ENCODE measurements at places on chromosomes 7 and 10.

- no peak for DNase-seq
These were observed 101.7 kb downstream of the PTN start for GRCh38 chr7:137241655-137242360.

DNA sequence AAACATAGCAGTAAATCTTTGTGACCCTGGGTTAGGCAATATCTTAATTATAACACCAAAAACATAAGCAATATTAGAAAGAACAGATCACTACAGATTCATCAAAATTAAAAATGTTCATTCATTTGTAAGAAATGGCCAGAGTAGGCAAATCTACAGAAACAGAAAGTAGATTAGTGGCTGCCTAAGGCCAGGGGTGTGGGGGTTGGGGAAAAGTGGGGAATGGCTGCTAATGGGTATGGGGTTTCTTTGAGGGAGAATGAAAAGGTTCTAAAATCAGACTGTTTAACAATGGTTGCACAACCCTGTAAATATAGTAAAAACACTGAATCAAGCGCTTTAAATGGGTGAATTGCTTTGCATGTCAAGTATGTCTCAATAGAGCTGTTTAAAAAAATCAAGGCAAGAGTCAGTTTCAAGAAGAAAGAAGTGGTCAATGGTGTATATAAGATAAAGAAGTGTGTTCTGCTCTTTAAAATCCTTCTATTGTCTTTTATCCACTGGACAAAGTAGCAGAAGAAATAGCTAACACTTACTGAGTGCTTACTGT, 42.6 kb downstream of the CDK6 start:
- no peak for DNase-seq

- no peak for DNase-seq
These were observed 88.3 kb downstream of the BAMBI start for GRCh38 chr10:28765641-28766040.

- no peak for DNase-seq
These were observed 81.9 kb downstream of the CREM start for GRCh38 chr10:35208536-35208935.

- no peak for DNase-seq
These were observed 24.3 kb upstream of the ITGB1 start for GRCh38 chr10:32982293-32982709.

DNA sequence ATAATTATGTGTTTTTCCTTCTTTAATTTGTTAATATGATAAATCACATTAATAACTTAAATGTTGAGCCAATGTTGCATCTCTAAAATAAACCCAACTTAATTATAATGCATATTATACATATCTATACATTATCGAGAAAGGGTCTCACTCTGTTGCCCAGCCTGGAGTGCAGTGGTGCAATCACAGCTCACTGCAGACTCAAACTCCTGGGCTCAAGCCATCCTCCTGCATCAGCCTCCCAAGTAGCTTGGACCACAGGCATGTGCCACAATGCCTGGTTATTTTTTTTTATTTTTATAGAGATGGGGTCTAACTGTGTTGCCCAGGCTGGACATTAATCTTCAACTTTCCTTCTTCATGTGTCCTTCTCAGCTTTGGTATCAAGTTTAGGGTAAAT, 98.9 kb downstream of the INHBA start:
- no peak for DNase-seq

GRCh38 chr10:83142074-83142563, 997.2 kb upstream of the GHITM start:
- no peak for DNase-seq

GRCh38 chr7:150351587-150352194, 10.3 kb upstream of the RARRES2 start:
- no peak for DNase-seq

DNA sequence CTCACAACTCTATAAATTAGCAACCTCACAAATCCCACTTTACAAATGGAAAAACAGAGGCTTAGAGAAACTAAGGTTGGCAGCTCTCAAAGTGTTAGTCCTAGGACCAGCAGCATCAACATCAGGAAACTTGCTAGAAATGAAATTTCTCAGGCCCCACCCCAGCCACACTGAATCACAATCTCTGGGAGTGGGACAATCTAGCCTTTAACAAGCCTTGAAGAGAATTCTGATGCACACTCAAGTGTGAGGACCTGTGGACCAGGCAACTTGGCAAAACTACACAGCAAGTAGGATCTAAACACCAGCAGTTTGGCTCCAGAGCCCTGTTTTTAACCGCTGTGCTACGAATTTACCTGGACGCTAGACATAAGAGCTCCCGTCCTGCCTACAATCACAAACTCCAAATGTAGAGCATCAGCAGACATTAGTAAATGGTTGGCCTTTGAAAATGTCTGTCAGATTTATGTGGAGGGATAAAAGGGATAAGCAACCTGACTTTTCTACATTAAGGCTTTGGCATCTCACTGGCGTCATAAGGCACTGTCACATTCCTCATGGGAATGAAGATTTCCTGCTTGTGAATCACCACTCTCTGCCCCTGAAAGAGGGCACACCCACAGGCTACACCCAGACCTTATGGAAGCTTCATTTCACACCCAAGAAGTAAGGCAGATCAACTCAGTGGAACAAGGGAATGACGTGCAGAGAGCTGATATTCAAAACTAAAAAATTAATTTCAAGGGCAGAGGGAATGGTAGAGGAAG, 34.5 kb downstream of the PPP1R3C start:
- no peak for DNase-seq

DNA sequence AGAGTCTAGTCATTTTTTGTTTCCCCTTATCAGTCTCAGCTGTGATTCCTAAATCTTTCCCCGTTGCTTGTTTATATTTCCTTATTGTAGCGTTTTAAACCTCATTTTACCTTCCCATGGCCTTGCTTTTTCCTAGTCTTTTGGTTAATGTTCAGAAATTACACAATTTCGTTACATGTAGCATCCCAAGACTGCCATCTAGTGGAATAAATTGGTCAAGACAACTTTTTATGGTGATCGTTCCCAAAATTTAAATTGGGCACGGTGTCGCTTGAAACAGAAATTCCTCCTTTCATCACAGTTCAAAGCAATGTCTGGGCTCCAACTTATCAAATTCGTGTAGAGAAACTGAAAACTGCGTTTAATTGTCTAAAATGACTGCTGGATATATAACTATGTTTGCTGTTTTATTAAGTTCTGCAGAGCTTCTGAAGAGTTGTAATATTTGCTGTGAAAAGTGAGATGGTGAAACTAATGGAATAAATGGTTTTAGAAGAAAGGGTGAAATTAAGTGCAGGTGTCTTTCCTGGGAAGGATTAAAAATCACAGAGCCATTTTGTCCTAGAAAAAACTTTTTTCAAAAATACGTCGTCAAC, 370.2 kb downstream of the PHF14 start:
- DNase-seq, result no peak

DNA sequence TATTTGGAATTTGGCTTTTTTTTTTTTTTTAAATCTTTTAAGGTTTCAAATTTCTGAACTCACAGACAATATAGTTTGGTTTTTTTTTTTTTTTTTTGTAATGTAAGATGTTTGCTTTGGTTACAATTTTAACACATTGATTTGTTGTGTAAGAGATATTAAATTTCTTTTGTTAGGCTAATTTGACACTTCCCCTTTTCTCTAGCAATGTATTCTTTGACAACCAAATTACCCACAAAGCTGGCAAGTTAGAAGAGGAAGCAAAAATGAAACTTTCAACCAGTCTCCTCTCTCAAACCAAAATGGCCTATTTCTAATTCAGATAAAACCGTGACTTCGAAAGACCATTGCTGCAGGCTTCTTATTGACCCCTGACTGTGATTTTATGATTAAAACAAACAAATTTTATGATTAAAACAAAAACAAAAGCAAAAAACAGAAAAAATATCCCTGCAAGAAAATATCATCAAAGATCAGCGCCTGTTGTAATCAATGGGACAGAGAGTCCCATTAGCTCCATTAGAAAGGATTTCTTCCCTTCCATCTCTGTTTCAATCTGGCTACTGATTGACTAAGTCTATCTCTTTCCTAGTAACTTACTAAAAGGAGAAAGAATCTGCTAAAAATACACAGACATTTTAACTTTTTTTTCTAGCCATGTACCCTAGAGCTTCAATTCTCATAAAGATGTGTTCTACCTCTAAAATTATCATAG, 489.2 kb downstream of the MDFIC start:
- DNase-seq, result no peak

DNA sequence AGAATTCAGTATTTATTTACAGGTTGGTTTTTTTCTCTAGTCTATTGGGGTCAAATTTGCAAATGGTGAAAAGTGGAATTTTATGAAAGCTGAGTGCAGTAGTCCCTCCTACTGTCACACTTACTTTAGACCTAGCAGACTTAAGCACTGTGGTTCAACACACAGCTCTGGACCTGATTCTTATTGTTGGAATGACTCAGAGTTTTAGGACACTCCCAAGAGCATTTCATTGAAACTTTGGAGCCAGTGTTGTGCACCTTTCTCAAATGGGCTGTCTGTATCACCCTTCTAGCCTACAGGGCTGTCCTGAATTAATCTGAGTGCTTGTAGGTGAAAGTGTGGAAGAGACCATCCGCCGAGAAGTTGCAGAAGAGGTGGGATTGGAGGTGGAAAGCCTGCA, 16.1 kb downstream of the NUDT13 start:
- no peak for DNase-seq

- no peak for DNase-seq
These were observed 16.7 kb upstream of the SUN1 start for GRCh38 chr7:815284-816216.

- DNase-seq, result no peak
These were observed 70.1 kb downstream of the CREB3L2 start for GRCh38 chr7:137931823-137932222.

- DNase-seq, result no peak
These were observed 23.1 kb downstream of the GNG11 start for GRCh38 chr7:93944673-93945072.

- no peak for DNase-seq
These were observed 1.3 kb upstream of the FOXL3 start for GRCh38 chr7:288671-289101.

DNA sequence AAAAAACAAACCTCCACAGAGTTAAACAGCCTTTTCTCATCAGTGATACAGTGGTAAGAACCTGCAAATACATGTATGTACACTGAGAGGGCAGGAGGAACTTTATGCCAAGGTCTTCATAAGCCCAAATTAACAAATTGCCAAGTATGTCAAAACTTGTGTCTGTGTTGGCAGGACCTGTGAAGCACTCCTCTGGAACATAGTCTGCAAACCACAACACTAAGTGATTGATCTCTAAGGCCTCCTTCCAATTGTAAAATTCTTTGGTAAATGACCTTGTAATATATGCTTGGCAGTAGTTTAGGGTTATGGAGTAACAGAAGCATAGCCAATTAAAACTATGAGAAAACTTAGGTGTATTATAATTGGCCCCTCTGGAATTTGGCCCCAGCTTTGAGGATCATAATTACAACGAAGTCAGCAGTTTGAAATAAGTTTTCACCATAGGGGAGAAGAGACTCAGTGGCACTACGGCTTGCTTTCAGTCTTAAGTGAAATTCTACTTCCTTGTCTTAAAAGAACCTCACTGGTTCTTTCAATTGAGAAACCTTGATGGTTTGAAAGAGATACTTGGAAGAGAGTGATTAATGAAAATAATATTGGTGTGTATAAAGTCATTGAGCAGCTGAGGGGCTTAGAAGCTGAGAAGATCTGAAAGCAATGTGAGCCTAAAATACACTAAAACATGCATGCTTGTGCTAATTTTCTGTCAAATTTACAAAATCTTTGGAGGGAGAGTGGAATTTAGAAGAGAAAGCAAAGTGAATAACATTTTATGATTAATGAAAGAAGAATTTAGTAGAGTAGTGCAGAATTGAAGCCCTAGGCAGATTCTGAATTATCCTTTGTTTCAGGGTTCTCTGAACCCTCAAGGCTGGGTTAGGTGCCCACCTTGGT, 57.6 kb downstream of the CNNM2 start:
- no peak for DNase-seq

- DNase-seq, result no peak
These were observed 32.8 kb downstream of the BICC1 start for GRCh38 chr10:58545427-58545826.

GRCh38 chr7:46754140-46754720, 827.7 kb downstream of the TNS3 start:
- no peak for DNase-seq

- no peak for DNase-seq
These were observed 105.7 kb downstream of the HBP1 start for GRCh38 chr7:107274506-107274905.

- DNase-seq, result no peak
These were observed 1.5 kb downstream of the ADCY1 start for GRCh38 chr7:45575501-45576248.

DNA sequence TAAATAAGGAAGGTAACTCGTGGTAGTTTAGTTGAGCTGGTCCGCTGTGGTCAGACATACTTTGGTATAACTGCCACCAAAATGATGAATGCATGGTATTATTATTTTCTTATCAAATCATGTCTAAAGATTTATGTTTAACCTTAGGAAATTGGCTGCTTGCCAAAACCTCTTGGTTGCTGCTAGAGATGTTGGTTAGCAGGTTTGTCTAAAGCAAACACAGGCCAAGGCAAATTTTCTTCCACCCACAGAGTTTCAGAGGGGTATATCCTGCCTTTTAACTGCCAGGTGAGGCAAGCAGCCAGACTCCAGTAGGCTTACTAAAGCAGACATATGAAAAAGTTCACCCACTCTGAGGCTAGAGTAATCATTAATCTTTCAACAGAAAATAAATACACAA, 101.4 kb downstream of the SEMA3E start:
- no peak for DNase-seq

GRCh38 chr7:157467496-157468212, 130.8 kb downstream of the DNAJB6 start:
- no peak for DNase-seq

- no peak for DNase-seq
These were observed 68.3 kb downstream of the ITGB1 start for GRCh38 chr10:32889631-32890212.

DNA sequence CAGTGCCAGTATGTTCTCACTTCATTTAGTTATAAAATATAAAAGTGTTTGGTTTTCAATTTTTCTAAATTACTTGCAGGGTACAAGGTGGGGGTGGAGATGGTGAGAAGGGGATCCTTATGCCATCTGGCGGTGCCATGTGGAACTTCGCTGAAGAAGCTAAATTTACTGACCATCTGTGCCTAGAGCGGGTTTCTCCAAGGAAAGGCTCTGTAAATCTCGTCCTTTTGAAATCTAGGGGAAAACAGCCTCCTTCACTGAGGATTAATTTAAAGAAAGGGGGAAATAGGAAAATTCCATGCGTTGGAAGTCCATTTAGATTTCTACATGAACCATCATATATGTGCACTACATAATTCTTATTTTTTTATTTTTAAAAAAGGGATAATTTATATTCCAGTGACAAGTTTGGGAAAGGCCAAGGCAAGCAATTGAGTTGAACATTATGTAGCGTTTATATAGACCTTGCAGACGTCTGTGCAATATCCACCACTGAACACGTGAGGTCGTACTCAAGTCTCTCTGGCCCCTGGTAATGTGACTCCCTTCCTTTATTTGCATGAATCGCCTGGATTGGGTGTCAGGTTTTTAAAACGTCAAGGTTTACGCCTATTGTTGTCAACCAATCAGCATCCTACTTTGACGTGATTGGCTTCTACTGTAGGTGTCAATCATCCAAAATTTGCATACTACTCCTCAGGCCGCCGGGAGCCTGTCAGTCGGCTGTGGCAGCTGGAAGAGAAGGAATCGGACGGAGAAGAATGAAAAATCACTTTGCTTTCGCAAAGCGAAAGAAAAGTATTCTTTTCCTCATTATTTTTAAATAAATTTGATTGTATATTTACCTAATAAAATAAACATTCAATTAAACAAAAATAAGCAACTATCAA, 297.1 kb upstream of the NFE2L3 start:
- no peak for DNase-seq
